ENCODE measurements at places on chromosomes 2 and 18. TPM values are rescaled to one million over a fixed set of nuclear protein-coding genes. Genes with fewer than 3 reads are reported as not detected.

ANO7 gene
- 0.87 TPM for polyA plus RNA-seq

DNA sequence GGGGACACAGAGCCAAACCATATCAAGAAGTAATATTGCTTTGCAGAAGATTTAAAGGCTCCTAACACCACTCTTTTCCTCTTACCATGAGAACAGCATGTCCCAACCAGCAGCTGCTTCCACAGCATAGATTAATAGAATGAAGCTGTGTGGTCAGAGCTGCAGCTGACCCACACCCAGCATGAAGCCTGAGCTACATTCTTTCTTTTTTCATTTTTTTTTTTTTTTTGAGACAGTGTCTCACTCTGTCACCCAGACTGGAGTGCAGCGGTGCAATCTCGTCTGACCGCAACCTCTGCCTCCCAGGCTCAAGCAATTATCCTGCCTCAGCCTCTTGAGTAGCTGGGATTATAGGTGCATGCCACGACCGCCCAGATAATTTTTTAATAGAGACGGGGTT is 289.8 kb downstream of the RAD51AP2 start:
- no peak overlapping the region for H3K27ac ChIP-seq
- H3K4me1 ChIP-seq: no peaks in the 10 kb centered on the region
- H3K36me3 ChIP-seq: no peaks in the 10 kb centered on the region
- DNase-seq: no peak
- no peaks in the 10 kb centered on the region for H3K27me3 ChIP-seq

DNA sequence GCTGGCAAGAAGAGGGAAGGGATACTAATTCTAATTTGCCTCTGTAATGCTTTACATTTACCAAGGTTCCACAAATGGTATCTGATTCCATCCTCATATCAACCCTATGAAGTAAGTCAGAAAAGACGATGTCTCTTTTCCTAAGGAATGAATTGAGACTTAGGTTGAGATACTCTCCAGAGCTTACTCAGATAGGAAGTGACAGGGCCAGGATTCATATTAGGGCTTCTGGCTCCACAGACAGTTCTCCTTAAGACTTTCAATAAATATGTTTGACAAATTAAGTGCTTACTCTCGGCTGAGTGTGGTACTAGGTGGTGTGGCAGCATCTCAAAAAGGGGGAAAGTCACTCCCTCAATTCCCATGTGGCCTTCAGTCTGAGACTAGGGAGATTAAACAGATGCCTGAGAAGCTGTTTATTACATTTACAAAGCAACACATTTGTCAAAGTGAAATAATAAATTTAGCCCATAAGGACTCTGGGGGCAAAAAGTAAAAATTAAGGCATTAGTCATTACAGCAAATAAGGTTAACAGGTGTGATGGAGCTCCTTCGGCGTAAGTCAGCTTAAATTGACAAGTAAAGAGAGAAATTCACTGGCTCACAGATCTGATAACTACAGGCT is 14.2 kb downstream of the CDK15 start:
- H3K4me1 ChIP-seq: no peaks in the 10 kb centered on the region
- no peaks in the 10 kb centered on the region for H3K36me3 ChIP-seq
- no peaks in the 10 kb centered on the region for H3K27me3 ChIP-seq
- no peak overlapping the region for H3K4me3 ChIP-seq

ZAP70 gene
- polyA plus RNA-seq: 1.2 TPM

DNA sequence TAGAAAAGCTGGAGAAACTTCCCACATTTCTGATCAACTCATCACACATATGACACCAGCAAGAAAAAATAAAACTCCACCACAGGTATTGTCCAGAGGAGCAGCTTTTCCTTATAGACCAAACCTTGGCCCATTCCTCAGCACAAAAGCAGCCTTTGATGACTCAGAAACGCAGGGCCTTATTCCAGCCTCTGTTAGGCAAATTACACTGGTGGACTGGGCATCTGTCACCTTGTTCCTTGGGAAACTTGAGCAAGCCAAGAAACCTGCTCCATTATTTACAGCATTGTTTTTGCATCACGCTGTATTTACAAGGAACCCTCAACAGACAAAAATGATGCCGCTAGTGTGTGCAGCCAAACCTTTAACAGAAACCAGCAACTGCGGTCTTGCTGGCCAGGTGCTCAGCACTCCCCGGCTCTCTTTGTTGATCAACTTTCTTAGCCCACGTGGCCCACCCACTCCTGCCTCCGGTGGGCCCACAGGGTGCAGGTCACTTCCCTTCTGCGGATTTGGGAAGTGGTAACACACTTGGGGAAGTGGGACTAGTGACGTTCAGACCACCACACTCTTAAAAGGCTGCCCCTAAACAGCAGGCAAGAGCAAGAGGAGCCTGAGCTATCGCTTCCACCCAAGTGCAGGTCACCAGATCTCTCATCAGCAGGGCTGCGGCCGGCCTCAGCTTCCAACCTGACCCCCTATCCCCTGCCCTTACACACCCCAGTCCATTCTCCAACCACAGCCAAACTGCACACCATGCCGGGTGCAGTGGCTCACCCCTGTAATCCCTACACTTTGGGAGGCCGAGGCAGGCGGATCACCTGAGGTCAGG is 1.5 kb downstream of the AP1S3 start:
- H3K27me3 ChIP-seq: no peaks in the 10 kb centered on the region
- H3K4me3 ChIP-seq: no peak overlapping the region
- H3K36me3 ChIP-seq: no peaks in the 10 kb centered on the region
- DNase-seq: no peak
- H3K4me1 ChIP-seq: no peaks in the 10 kb centered on the region

GRCh38 chr2:133674433-133675331 is 106.4 kb upstream of the NCKAP5 start:
- H3K36me3 ChIP-seq: no peaks in the 10 kb centered on the region
- no peak overlapping the region for H3K27ac ChIP-seq
- H3K27me3 ChIP-seq: no peaks in the 10 kb centered on the region
- no peaks in the 10 kb centered on the region for H3K4me1 ChIP-seq
- H3K4me3 ChIP-seq: peak overlapping the region; percentile 5
- DNase-seq: peak; percentile 27

GRCh38 chr2:44786045-44786816 is 155.3 kb upstream of the SIX3 start:
- DNase-seq: no peak
- no peak overlapping the region for H3K27ac ChIP-seq
- H3K4me1 ChIP-seq: no peaks in the 10 kb centered on the region
- H3K27me3 ChIP-seq: no peaks in the 10 kb centered on the region

GRCh38 chr2:199452260-199452990 is 5.3 kb downstream of the SATB2 start:
- peaks cover 12% of the 10 kb centered on the region for H3K4me1 ChIP-seq
- H3K4me3 ChIP-seq: no peak overlapping the region
- no peaks in the 10 kb centered on the region for H3K27me3 ChIP-seq
- no peak for DNase-seq

DNA sequence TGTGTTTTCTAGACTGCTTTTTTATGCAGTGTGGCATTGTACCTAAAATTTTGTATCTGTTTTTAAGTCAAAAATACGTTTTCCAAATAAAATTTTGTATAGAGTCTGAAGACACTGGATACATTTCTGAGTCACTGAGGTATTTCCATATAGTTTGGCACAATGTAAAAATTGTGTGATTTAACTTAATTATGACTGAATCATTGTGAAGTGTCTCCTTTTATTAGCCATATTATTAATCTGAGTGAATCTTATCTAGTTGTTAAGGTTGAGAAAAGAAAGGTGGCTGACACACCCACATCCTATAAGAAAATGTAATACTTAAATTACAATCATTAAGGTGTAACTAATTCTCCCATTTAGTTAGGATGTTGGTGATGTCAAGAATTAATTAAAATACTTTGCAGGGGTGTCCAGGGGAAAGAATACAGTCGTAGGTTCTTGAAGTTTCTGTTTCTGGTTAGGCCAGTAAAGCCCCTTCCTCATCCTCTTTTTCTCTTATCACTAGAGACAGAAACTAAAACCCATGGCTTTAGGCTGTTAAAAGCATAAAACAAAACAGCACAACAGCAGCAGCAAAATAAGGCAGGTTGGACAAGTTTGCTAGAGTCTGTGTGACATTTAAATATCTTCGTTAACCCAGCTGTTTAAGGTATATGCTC is 71.6 kb downstream of the UBE2E3 start:
- no peak overlapping the region for H3K4me3 ChIP-seq
- H3K36me3 ChIP-seq: no peaks in the 10 kb centered on the region
- no peaks in the 10 kb centered on the region for H3K27me3 ChIP-seq
- no peak overlapping the region for H3K27ac ChIP-seq
- no peak for DNase-seq

DNA sequence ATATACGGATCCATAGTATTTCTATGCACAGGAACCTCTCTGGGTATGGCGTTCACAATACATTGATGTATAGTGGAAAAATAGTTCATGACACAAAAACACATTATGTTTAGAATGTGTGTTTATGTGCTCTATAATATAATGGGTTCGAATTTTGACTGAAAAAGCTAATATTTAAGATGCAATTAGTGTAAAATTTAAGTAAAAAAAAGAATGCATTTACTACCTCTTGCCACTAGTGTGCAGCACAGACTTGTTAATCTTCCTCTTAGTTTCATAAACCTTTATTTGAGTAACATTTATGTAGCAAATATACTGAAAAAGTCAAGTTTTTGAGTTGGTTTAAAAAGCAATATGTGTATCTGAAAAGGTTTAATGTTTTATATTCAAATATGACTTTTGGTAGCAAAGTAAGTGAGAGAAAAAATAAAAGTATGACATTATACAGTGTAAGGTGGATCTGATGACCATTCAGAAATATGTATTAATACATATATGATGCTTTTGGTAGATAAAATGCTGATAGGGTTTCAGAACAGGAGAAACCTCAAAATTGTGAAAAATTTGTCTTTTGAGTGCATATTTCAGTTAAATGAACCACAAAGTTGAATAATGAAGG is 49.4 kb downstream of the CCDC102B start:
- H3K27me3 ChIP-seq: no peaks in the 10 kb centered on the region
- H3K27ac ChIP-seq: no peak overlapping the region
- no peaks in the 10 kb centered on the region for H3K36me3 ChIP-seq

DNA sequence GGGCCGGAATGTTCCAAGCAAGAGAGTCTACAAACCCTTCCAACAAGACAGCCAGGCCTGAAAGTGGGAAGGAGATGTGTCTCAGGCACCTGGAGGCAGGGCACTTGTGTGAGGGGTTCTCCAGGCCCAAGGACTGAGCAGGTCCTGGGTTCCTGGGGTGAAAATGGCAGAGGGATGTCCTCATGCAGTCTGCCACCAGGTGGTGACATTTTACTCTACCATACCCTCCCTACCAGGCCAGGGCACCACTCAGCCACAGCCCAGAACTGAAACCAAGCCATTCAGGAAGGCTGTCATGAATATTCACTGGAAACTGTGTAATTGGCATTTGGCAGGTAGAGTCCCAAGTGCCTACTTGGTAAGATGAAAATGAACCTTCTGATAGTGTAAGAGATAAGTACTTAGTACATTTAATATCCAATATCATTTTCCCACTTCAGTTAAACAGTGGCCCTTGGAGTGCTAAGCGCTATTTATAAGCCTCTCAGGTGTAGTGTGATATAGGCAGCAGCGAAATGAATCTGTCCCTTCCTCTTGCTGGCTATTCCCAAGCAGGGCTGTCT is 185.1 kb downstream of the MYO5B start:
- DNase-seq: no peak
- no peak overlapping the region for H3K27ac ChIP-seq
- no peak overlapping the region for H3K4me3 ChIP-seq
- no peaks in the 10 kb centered on the region for H3K27me3 ChIP-seq
- H3K4me1 ChIP-seq: no peaks in the 10 kb centered on the region
- no peaks in the 10 kb centered on the region for H3K36me3 ChIP-seq

DNA sequence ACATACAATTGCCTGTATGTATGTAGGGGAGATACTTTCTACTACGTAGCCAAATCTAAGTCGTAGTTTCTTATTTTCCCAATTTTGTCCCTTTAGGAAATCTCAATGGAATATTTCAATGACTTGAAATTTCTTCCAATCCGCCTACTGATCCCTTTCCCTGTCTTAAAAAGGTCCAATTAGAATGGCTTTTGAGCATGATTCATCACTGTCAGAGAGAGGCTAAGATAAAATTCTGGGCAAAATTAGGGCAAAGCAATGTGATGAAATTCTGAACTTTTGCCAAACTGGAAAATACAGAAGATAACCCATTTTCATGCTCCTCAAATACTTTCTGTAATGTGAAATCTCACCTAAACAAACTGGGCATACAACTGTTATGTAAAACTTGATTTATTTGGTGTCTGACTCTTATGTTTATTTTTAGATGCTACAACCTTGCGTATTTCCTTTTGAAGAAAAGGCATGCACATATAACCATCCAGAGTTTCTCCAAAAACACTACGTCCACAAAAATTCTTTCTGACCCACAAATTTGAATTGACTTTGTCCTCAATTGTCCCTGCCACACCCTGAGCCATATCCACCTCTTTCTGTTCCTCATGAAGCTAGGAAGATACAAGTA is 147.1 kb downstream of the IKZF2 start:
- no peaks in the 10 kb centered on the region for H3K27me3 ChIP-seq
- H3K36me3 ChIP-seq: no peaks in the 10 kb centered on the region
- H3K27ac ChIP-seq: no peak overlapping the region
- DNase-seq: no peak

DNA sequence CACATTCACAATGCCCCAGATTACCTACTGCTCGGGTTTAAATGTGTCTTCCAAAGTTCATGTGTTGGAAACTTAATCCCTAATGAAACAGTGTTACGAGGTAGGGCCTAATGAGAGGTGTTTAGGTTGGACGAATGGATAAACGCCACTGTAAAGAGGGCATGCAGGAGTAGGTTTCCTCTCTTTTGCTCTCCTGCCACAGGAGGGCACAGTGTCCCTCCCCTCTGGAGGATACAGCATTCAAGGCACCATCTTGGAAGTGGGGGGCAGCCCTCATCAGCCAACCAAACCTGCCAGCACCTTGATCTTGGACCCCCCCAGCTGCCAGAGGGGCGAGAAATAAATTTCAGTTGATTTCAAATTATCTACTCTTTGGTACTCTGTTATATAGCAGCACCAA is 103.5 kb downstream of the TSHZ1 start:
- DNase-seq: no peak
- H3K4me1 ChIP-seq: no peaks in the 10 kb centered on the region
- H3K4me3 ChIP-seq: no peak overlapping the region
- no peaks in the 10 kb centered on the region for H3K27me3 ChIP-seq
- H3K27ac ChIP-seq: no peak overlapping the region
- no peaks in the 10 kb centered on the region for H3K36me3 ChIP-seq

DNA sequence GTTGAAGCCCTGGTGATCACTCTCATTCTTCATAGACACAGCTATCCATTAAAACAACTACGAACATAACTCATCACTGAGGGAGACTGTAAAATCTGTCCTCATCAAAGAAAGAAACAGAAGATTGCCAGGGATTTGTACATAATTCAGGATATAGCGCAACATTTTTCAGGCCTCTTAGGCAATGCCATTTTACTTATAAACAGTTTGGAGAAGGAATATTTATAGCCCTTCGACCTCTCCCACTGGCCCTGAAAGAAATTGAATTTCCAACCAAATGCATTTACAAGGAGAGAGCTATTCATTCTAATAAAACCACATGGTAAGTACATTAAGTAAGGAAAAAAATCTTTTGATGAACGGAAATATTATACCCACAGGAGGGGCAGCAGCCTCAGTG is 295.0 kb downstream of the RAD51AP2 start:
- no peak overlapping the region for H3K4me3 ChIP-seq
- H3K36me3 ChIP-seq: no peaks in the 10 kb centered on the region
- no peaks in the 10 kb centered on the region for H3K4me1 ChIP-seq
- H3K27ac ChIP-seq: no peak overlapping the region

MSGN1 gene
- polyA plus RNA-seq: not detected

GRCh38 chr2:204585930-204586329 is 40.7 kb downstream of the PARD3B start:
- no peak overlapping the region for H3K4me3 ChIP-seq
- H3K27me3 ChIP-seq: no peaks in the 10 kb centered on the region
- H3K36me3 ChIP-seq: no peaks in the 10 kb centered on the region

Measured in ovary (tissue), 10 donors.